ENCODE measurements at places on chromosomes 1 and 21.

DNA sequence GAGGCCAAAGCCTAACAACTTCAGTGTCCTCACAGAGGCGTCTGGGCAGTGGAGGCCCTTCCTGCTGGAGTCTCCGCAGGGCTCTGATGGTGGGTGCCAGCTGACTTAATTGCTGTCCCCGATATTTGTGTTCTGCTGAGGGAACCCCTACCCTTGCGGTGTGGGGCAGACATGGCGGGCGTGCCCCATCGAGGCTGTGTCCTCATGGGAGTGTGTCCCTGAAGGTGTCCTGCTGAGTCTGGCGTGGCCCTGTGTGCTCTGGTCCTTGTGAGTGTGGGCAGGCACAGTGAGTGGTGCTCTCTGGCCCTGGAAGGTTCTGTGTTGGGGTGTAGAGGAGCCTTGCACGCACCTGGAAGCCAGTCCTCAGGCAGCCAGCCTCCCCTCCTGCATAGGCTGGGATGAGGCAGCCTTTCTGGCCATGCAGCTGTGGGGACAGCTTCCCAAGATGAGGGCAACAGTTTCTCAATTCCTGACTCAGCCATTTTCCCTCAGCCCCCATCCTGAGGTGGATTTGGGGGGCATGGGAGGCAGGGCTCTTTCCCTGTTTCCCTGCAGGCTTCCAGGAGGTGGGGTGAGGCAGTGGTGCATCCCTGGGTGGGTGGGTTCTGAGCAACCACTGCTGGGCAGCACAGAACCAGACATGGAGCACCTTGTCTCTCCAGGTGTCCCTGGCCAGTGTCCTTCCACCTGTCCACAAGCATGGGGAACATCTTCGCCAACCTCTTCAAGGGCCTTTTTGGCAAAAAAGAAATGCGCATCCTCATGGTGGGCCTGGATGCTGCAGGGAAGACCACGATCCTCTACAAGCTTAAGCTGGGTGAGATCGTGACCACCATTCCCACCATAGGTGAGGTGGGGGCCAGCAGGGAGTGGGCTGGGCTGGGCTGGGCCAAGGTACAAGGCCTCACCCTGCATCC lies 6.5 kb downstream of the C1orf35 start:
- DNase-seq, result no peak

DNA sequence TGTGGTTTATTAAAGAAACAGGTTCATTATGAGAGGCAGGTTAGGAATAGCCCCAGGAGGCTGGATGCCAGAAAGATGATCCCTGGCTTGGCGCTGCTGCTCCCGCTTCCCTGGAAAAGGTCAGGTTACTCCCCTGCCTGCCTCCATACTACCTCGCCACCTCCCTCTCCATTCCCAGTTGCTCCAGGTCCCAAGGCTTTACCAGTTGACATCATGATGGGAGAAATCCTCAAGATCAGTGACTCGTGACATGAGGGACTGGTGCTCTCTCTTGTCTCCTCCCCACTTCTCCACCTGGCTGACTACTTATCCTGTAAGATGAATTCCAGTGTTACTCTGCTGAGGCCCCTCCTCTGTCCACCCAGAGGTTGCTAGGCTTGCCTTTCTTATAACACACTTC lies 19.7 kb downstream of the VASH2 start:
- DNase-seq, result no peak

GRCh38 chr1:198493329-198493728 lies 47.2 kb downstream of the ATP6V1G3 start:
- DNase-seq, result no peak

GRCh38 chr21:33660406-33660805 lies 18.1 kb downstream of the ITSN1 start:
- no peak for DNase-seq

DNA sequence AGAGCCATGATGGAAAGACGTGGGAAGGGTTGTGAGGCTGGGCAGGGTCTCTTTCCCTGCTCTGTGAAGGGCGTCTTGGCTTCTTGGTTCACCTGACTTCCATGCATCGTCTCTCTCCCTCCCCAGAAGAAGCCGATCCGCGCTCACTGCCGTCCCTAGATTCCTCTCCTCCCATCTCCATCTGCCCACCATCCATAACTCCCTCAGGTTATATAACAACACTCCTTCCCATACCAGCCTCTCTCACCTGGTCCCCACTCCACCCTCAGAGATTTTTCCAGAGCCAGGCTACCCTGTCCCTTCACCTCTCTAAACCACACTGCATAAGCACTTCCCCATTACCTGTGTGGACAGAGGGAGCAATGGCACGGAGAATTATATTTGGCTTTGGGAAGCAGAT lies 6.0 kb downstream of the KCND3 start:
- DNase-seq, result no peak

DNA sequence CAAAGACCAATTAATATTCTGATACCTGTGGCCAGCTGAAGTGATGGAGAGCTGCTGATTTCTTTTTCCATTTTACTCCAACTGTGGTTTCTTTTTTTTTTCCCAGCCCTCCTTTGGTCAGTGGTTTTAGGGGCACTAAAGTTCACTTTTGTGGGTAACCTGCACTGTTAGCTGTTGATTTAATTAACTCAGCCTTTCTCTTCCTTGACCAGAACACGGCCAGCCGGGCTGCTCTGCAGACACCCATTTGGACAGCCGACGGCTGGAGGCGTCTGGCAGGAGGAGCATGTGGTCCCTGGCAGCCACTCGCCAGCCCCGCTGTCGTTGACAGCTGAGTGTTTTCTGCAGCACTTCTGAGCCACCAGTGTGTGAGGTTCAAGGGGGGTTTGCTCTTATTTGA lies 136.2 kb upstream of the RUNX3 start:
- no peak for DNase-seq

DNA sequence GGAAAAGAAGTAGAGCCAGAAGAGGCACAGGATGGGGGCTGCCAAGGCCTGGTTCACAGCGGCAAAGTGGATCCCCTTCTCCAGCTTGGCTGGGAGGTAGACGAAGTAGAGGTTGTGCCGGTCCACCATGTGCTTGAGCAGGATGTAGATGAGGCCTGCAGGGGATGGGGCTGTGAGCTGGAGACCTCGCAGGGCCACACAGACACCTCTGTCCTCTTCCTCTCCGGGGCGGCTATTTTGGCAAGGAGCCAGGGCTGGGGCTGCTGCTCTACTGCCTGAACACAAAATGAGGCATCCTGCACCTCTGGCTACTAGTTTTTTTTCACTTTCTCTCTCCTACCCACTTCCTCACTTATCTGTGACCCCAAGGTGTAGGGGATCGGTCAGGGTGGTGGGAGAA lies 32.3 kb downstream of the TMEM63A start:
- no peak for DNase-seq

GRCh38 chr1:241810769-241811405 lies 37.1 kb upstream of the EXO1 start:
- DNase-seq, result no peak

GRCh38 chr1:110482662-110483307 lies 31.8 kb downstream of the PROK1 start:
- DNase-seq, result no peak

DNA sequence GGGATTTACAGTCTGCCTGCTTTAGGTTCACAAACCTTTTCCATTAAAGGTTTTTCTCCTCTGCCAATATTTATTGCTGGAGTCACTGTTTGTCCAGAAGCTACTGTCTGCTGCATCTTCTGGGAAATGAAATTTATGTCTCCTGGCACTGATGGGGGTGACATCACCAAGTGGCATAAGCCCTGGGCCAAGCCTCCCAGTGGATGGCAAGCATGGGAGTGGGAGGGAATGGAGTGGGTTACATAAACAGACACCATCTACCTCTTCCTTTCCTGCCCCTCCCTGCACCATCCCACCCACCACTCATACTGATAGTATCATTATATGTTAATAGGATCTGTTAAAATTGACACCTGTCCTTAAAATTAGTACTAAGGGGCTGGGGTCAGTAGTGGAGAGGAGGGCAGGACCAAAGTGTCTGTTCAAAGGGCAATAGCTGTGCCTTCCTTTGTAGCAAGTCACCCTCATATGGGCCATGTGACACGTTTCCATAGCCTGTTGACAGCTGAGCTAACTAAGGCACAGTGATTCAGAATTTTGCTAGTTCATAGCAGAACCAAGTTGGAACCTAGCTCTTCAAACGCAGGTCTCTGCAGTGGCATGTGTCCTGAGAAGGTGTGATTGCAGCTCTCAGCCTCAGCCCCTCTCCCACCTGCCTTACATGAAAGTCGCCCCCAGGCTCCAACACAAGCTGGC lies 71.0 kb downstream of the MAB21L3 start:
- DNase-seq, result no peak

DNA sequence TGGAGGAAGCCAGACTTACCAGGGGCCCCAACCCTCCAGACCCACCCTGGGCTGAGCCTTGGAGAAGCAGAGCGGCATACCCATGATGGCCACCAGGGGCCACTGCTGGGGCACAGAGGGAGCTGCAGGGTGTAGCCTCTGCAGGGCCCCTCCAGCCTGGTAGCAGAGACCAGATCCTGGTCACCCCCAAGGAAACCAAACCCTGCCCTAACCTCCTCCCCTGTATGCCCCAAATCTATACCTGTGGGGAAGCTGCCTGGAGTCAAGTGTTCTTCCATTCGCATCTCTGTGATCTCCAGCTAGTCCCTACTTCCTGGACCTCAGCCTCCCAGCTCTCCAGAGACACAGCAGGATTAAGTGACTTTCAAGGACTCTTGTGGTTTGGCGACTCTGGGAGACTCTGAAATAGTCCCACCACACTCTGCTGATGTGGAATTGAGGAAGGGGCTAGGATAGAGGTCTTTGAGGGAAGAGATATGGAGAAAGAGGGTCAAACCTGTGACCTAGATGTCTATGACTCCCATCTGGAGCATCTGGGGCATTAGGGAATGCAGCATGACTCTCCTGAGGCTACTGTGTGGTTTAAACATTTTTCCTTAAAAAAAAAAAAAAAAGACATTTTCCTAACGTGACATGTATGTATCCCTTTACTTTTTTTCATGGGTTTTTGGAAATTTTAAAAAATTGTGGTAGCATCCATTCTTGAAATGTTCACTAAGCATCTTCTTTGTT lies 119.2 kb upstream of the IPO9 start:
- no peak for DNase-seq

- DNase-seq, result no peak
These were observed 2.1 kb upstream of the PEX10 start for GRCh38 chr1:2414297-2414958.

DNA sequence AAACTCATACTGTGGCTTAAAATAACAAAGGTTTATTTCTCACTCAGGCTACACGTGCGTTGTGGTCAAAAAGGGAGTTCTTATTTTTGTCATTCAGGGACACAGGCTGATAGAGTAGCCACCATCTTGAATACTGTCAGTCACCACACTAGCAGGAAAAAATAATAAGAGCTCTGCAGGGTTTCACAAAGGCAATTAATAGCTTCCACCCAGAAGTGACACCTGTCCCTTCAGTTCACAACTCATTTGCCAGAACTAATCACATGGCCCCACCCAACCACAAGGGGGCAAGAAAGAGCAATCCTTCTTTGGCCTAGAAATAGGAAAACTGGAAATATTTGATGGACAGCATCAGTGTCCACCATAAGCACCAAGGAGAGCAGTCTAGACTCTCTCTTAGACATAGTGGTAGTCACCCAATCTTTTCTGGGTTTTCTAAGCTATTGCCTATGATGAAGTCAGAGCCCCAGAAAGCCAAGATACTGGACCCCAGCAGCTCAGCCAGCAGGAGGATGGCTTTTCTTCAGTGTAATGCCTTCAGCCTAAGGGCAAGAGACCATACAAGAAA lies 8.2 kb downstream of the HAPLN2 start:
- DNase-seq, result no peak

DNA sequence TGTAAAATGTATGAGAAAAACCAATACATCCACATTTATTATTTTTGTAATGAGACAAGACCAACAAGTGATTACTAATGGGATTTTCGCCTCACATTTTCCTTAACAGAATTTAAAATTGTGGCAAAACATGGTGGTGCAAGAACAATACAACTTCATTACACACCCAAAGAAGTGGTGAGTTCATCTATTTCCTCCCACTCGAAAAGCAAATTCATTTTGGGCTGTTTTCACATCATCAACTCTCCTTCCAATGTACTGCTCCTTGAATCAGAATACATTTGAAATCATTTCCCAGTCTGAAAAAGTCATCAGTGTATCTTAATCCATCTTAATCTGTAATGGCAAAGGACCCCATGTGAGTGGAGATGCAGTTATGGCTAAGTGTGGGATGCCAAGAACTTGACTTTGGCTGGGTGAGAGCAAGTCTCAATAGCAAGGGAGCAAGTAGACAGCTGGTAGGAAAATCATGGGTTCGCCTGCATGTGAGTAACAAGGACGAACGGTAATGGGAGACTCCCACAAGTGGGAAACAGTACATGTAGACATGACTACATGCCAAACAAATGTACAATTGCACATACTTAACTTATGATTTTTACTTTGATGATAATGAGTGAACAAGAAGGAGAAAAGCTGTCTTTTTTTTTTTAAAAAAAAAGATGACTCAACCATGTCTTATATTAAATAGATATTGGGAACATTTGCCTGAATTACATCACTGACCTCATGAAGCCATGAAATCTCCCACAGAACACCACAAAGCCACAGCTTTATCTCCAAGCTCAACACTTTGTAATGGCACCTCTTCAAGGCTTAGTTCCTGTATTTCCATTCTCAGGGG lies 46.0 kb downstream of the RUNX1 start:
- DNase-seq, result peak; percentile 52

DNA sequence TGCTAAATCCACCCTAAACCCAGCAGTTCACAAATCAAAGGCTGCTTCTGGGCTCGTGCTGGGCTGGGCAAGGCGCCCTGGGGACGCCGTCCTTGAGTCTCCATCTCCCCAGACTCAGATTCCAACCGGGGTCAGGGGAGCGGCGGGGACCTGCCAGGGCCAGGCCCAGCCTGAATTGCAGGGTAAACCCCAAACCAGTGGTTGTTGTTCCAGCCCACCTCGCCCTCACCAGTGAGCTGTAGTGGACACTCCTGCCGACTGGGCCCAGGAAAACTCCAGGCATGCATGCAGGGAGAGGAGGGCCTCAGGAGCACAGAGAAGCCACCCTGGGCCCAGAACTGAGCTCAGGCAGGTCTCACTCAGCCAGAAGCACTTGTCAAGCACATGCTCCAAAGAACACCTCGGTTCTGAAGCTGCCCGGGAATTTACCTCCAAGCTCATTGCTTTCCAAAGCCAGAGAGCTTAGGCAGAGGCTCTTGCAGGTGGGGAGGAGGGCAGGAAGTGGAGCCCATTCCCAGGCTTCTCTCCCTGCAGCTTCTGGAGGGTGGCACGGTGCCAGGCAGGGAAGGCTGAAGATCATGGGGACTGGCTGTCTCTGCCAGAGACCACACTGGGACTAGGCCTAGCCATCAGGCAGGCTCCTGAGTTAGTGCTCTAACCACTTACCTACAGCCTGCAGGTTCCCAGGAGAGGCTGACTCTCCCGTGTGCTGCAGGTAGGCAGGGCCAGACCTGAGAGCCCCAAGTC lies 437.0 kb downstream of the MATN1 start:
- no peak for DNase-seq
